Myocyte (in vitro differentiated cells): ENCODE measurements at places on chromosomes 1 and 21. TPM values are rescaled to one million over a fixed set of nuclear protein-coding genes. Genes with fewer than 3 reads are reported as not detected.

GRCh38 chr1:66316464-66317247 is 217.3 kb upstream of the SGIP1 start:
- no peak for DNase-seq

- DNase-seq = no peak
Observed at GRCh38 chr1:178726545-178726944, 1.5 kb downstream of the RALGPS2 start.

Gene TMOD4
- 0.35 and 0.47 TPM in 2 replicates for total RNA-seq

- DNase-seq = no peak
Observed at GRCh38 chr1:2980073-2980791, 41.0 kb upstream of the ACTRT2 start.

- DNase-seq = no peak
Observed at GRCh38 chr21:33762803-33763581, 120.7 kb downstream of the ITSN1 start.

DNA sequence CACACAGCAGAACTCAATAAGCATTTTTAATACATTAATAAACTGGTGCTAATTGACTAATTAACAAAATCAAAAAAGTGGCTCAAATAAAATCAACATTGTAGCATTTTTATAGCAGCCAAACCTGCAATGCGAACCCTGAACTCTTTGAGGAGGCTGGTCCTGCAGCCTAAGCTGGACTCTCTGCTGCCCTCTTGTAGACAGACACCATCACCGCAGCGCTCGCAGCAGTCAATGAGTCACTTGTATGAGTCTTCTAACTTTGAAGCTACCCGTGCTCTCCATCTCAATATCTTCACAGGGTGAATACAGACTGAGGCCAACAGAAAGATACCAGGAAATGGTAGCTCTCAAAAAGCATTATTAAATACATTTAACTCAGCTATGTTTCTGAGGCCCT is 9.7 kb upstream of the KRTAP7-1 start:
- DNase-seq = no peak

GRCh38 chr1:173504268-173504667 is 27.1 kb downstream of the PRDX6 start:
- no peak for DNase-seq

Gene ATAD3C
- not detected in 2 replicates for total RNA-seq

DNA sequence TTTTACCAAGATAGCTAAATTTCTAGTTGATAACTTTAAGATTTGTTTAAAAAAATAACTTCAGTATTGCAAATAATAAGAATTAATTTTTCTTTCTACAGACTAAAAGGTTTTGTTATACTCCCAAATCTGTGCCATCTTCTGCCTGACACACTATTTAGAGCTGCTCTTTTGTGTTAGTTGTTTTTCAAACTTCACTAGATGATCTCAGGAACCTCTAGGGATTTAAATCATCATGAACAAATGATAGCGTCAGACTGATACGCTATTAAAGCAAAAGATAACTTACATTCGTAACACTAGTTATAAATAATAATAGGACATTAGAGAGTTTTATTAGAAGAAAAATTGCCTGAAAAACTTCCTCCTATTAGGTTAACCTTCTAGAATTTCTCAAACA is 243.1 kb upstream of the CXADR start:
- no peak for DNase-seq

DNA sequence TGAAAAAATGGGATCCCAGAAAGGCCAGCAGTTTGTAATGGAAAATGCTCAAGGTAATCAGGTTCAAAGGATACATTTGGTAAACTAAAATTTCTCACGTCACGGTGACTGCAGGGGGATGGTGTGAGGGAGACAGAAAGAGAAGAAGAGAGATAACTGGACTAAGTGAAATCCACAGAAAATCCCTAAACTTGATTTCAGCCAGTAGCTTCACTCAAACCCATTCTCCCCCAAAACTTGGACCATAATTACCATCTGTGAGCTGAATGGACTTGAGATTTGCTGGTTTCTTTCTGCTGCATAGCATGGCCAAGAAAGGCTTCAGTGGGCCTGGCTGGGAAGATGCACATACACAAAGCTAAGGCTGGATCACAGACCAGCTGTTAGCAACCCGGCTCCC is 155.4 kb upstream of the LMO4 start:
- DNase-seq = no peak

DNA sequence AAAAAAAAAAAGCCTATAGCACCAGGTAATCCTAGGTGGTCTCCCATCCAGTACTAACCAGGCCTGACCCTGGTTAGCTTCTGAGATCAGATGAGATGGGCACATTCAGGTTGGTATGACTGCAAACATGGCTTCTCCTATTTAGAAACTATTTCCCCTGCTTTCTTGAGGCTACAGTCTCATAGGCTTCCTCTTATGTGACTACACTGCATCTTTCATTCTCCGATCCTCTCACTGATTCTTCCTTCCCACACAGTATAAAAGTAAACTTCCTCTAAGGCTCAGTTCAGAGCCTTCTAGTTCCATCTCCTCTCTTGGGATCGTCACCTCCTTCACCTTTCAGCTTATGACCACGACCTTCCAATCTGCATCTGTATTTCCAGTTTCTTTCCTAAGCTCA is 30.4 kb upstream of the RNF2 start:
- no peak for DNase-seq

DNA sequence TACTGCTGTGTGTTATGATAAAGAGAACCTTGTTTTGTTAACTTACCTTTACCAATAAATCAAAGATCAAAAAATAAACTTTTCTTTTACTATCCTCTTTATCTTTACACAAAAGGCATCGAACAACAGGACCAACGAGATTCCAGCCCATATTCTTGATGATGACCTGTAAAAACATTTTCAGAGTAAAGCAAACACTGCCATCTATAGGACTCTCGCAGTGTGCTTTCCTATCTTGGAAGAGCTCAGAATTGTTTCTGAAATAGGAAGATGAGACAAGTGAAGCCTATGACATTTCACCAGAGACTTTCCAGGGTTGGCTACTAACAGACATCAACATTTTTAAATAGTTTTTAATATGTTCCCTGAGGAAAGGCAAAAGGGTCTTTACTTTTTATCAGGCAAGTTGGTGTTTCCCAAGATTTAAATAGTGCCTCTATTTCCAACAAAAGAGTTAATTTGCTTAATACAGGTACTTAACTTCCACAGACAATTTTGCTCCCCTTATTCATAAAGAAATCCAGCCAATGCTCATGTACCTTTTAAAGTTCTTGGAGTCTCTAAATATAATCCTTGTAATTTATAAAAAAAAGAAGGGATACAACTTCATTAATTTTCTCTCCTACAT is 7.3 kb downstream of the GLMN start:
- peak; percentile 67 for DNase-seq

Gene OR2L13
- not detected in 2 replicates for total RNA-seq

DNA sequence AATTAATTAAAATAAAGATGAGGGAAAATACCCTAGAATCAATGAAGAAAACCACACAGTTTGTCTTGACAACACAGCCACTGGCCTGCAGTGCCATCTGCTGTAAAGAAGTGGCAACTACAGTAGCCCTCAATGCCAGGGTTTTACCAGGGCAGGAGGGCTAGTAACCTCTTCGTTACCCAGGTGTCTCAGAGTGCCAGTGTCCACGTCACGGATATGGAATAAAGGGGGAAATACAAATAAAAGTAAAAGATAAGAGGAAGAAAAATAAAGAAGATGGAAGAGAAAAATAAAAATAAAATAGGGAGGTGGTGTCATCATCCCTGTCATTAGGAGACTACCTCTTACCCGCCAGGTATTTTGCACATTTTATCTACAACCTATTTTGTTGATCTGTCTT is 14.2 kb upstream of the SLC44A3 start:
- peak; percentile 62 for DNase-seq

DNA sequence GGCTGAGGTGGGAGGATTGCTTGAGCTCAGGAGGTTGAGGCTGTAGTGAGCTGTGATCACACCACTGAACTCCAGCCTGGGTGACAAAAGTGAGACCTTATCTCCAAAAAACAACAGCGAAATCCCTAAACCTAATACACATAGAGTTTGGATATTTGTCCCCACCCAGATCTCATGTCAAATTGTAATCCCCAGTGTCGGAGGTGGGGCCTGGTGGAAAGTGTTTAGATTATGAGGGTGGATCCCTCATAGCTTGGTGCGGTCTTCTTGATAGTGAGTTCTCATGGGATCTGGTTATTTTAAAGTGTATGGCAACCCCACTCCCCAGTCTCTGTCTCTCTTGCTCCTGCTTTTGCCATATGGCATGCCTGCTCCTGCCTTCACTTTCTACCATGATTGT is 94.0 kb downstream of the POU2F1 start:
- no peak for DNase-seq

DNA sequence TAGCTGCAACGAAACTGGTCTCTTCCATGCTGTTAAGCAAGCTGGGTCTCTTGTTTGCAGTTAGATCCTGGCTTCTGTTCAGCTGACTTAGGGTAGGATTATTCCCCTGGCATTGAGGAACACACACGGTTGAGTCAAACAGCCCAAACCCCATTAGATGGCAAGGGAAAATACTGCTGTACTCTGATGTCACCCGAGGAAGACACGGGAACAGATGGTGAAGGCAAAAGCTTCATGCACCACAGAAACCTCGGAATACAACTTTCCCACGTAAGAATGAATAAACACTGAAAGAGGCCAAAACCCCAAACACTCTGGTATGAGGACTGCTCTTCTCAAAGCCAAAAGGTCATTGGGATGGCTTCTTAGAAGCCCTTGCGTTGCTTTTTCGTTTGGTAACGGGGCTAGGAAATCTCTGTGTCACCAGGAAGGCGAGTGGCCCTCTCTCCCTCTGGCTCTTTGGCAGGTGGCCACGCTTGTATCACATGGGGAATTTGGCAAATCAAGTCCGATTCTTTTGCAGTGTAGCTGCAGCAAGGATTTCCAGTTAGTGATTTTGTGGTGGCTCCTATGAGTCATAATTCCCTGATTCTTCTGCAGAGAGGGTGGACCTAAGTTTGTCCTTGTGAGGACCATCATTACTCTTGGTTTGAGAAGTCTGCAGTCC is 16.7 kb upstream of the LYST start:
- peak; percentile 98 for DNase-seq

- DNase-seq = no peak
Observed at GRCh38 chr1:201349092-201349491, 28.4 kb downstream of the TNNT2 start.

DNA sequence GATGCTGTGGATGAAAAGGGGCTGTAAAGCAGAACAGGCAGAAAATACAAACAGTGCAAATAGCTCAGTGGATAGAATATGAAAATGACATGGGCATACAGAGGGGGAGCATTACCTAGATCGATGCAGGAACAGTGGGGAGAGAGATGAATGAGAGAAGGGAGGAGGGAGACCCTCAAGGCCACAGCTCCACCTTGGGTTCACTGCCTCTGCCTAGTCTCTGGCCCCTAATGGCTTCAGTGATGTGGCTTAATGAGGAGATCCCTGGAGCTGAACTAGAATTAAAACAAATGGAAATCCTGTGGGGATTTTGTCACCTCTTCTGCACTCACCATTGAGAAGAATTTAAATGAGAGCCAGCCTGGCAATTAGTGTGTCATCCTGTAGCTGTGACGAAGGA is 165.0 kb downstream of the TNR start:
- no peak for DNase-seq

Gene ZNF326
- total RNA-seq = 4.3 and 7.2 TPM in 2 replicates

Gene DNAI4
- 5.6 and 5.9 TPM in 2 replicates for total RNA-seq

Gene FCMR
- not detected in 2 replicates for total RNA-seq

Gene IGSF9
- 0.16 TPM in 1 of 2 replicates, not detected in the other for total RNA-seq

Gene BRINP3
- 0.05 and 0.08 TPM in 2 replicates for total RNA-seq

Gene EDEM3
- 44.5 and 51.9 TPM in 2 replicates for total RNA-seq

Gene CYP4Z1
- total RNA-seq = not detected in 2 replicates

GRCh38 chr1:231729544-231729943 is 103.0 kb downstream of the DISC1 start:
- peak; percentile 26 for DNase-seq

- DNase-seq = peak; percentile 77
Observed at GRCh38 chr1:201598396-201598795, 59.5 kb downstream of the NAV1 start.

DNA sequence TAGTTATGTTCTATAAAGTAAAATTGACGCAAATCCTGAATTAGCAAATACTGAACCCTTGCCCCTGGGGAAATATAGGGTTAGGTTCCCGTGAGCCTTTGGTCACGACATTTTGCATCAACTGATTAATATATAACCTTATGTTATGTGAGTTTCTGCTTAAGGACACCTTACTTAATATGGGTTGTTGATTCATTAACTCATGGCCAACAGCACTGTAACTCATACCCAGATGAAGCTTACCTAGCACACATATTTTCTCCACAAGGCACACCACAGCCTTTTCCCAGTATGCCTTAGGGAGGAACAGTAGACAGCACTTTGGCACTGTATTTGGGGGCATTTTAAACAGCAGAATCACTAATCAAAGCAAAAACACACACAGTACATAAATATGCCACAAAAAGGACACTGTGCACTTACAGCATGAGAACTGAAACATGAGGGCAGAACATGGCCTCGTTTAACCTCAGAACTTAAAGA is 15.1 kb downstream of the INAVA start:
- no peak for DNase-seq

DNA sequence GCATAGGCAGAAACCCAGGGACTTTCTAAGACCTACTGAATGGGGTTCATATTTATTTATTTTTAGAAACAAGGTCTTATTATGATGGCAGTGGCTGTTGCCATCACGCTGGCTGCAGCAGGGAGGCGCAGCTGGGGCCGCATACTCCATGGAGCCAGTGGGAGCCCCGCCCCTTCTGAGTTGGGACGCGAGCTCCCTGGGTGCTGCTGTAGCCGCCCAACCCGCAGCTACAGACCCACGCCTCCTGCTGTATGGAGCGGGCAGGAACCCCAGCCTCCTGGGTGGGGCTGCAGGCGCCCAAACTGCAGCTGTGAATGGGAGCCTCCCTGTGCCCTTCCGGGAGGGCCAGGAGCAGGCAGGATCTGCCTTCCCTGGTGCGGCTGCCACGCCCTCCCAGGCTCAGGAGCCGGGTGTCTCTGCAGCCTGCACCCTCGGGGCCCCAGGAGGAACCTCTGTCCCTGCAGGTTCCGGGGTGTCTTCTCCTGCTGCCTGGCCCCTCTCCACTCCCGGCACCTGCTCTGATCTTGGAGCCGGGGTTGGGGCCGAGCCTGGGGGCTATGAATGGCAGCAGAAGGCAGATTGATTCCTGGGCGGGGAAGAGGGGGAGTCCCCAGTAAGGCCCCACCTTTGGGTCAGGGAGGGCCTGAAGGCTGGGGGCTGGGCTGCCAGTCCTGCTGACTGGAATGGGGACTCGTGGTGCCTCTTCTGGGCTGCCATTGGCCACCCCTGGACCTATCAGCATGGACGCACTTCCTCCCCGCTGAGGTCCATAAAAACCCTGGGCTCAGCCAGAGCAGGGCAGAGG is 66.5 kb upstream of the LRRN2 start:
- DNase-seq = no peak

Gene SHISAL2A
- not detected in 2 replicates for total RNA-seq

GRCh38 chr1:31797216-31797615 is 18.6 kb downstream of the SPOCD1 start:
- DNase-seq = no peak

DNA sequence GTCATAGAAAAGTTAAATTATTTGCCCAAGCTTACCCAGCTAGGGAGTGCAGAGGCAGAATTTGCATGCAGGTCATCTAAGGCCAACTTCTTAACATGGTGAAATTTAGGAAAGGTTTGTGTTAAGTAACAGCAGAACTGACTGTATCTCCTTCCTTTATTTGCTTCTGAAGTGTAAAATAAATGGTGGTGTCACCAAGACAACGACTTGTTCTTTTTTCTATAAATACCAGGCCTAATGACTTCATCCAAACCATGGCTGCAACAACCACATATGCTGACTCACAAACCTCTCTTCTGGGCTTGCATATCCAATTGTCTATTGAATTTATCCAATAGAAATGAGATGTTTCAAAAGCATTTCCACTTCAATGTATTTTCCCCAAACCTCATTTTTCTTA is 19.1 kb downstream of the COL24A1 start:
- DNase-seq = peak; percentile 77
